ENCODE measurements at places on chromosomes 1 and 21.

DNA sequence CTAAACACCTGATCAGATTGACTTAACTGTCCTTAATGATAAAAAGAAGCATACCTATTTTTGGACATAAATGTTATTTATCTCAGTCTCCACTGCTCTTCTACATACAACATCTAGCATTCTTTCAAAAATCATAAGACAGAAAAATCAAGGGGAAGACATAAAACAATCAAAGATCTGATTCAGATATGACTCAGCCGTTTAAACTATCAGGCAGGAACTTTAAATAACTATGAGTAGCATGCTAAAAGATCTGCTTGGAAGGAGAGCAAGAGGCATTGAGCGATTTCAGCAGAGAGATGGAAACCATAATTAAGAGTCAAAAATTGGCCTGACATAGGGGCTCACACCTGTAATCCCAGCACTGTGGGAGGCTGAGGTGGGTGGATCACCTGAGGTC, 27.2 kb upstream of the SLC22A15 start:
- DNase-seq = no peak

GRCh38 chr1:243503155-243503554, 247.3 kb downstream of the SDCCAG8 start:
- no peak for DNase-seq

DNA sequence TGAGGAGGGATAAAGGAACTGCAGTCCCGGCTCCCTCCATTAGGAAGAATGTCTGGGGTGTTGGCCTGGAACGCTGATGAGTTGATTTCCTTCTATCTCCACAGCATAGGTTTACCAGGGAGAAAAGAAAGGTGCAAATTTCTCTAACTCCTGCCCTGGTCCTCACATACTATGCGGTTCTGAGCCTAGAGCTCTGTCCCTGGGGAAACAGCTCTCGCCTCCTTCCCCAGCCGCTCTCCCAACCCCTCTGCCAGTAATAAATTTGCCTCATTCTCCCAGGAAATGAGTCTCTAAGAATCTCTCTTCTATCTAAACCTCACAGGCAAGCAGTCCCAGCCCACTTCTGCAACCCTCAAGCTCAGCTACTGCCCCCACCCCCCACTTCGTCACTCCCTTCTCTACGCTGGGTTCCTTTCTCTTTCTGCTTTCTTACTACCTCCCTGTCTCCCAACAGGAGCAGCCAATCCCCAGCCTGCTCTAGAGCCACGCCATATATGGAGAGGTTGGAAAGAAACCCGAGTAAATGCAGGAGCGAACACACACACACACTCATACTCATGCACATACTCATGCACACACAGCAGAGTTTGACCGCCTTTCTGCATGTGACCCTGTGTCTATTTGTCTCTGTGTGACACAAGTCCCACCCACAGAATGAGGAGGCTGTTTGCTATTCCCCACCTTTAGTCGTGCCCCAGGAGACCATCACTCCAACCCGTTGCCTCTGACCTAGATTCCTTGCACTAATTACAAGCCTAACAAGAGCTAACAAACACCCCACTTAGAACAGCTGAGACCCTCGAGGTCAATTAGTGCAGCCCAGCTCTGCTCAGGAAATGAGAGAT, 13.4 kb downstream of the PLEKHO1 start:
- DNase-seq = peak; percentile 47

DNA sequence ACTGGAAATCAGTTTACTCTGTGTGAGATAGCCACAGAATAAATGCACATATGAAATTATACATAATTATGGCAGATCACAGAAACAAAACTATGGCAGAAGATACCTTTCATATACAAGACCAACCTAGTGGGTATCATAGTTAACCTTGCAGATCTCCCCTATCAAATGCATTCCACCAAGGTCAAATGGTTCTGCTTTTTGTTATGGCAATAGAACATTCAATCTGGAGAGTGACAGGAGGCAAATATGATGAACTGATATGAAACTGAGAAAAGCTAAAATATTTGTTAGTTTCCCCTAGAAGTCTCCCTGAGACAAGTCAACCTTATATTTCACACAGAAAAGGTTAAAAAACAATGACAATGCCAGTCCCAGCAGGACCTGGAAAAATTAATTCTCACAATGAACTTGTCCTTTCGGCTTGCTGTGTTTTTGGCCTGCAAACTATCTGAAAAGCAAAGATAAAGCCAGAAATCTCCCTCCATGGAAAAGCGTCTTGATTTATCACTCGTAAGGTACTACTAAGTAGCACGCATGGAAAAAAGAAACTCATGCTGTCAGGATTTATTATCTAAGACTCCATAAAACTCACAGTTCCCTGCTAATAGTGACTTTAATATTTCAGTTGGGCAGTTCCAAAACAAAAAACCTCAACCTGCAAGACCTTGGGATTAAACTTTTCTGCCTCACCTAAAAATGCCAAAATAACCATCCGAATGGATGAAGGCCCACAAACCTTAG, 174.3 kb downstream of the TGFBR3 start:
- no peak for DNase-seq

- no peak for DNase-seq
These were observed 40.4 kb downstream of the LIN9 start for GRCh38 chr1:226268421-226269124.

DNA sequence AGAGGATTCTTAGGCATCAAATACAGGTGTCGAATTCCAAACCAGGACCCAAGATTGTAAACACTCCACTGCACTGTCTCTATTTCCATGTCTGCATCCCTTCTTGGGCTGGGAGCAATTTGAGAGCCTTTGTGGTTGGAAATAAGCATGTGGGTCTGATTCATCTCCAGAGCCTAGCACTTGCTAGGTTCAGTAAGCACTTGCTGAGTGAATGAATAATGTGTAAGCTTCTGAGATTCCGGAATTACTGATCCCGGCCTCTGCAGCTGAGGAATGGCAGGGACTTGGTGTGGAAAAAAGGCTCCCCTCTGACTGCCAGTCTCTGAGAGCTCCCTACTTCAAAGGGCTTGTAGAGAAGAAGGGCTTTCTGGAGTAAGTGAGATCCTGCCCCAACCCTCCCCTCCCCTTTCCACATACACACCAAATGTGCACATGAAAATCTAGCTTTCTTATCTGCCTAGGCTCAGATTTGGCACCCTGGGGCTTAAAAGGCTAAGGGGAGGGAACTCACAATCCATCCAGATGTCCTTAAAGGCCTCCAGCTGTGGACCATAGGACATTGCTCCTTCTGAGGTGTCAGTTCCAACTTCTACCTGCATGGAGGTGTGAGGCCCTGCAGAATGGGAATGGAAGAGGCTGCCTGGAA, 39.6 kb upstream of the TRABD2B start:
- no peak for DNase-seq

DNA sequence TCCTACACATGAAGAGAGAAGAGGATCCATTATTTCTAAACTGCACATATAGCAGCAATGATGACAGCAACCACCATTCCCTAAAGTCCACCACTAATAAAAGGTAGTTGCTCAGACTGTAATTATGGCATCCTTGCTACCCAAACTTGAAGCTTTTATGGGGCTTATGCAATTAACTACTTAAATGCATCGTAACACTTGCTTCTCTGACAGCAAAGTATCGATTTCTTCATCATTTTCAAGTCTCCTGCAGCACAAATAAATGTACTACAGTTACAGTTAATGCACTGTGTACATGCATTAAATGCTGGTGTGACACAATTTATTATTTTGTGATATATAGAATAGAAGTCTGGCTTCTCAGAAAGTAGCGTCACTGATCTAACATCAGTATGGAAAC, 241.7 kb downstream of the USH2A start:
- no peak for DNase-seq

- DNase-seq = no peak
These were observed 55.0 kb downstream of the MPZL1 start for GRCh38 chr1:167776616-167777268.

DNA sequence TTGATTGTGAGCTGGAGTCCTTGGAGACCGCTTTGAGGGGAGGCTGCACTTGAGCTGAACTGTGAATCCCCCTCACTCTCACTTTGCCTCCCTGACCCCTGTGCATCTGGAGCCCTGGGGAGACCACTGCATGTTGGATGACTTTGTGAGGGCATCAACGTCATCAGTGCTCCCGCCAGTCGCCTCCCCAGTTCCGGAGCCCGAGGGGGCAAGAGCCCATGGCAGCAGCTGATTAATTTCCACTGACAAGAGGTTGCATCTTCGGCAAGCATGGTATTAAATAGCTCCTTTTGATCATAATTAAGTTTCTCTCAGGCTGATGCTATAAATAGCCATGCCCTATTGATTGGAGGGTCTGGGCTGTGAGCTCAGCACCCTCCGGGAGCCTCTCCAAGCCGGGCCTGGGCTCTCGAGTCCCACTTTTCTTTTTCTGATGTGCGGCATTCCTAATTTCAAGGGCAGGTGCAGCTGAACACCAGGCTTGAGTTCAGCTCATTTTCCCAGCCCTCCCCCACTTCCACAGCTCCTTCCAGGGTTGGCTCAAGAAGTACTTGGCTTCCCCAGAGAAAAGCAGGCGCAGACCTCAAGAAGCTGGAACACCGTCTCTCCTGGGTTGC, 33.2 kb downstream of the KCND3 start:
- DNase-seq = no peak

DNA sequence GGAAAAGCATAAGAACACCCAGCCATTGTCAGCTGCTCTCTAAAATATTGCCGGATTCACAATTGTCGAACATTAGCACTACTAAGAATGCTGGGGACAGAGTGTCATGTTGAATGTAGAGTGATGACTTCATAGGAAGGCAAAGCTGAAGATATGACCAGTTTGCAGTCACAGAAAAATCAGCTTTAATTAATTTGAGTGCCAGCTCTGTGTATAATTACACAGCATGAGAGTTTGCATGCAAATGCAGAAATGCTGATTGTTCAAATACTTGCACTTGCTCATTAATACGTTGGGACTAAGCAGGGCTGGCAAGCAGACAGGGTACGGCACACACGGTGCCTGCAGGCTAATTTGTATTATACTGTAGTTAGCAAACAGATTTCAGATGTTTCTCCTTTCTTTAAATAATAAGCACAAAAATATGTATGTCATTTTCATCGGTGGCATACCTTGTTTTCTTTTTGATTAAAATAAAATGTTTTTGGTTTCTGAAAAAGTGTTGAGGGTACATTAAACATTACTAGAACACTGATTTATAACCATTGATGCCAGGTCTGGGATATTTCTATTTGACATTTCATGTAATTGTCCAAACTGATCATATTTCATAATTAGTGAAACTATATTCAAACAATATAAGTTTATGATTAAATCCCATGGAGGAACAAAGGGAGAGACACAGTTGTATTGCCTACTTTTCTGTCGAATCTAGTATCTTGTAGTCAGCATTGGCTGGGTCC, 99.8 kb upstream of the ADGRL2 start:
- no peak for DNase-seq

DNA sequence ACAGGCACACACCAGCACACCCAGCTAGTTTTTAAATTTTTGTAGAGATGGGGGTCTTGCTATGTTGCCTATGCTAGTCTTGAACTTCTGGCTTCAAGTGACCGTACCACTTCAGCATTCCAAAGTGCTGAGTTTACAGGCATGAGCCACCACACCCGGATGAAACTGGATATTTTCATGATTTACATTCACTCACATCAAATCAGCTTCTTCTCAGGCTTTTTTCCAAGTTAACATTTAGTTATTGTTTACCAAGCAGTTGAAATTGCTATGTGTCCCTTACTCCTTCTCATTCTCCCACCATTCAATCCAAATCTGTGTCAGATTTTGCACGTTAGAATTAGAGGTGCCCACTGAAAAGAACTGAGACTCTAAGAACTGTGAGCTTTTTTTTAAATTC, 18.4 kb downstream of the RIT1 start:
- no peak for DNase-seq

DNA sequence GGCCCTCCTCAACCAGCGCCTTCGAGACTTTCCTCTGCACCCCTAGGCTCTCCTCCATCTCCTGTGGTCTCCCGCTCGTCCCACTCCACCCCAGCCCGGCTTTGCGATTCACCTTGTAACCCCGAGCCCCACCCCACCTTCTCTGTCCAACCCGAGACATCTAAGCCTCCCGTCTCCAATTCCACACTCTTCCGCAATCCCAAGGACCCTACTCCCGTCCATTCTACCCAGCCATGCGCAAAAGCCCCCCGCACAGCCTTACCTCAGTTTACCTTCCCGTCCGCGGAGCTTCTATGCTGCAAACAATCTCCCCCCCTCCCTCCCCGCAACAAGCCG, 174 bp downstream of the SH3BP5L start:
- no peak for DNase-seq

DNA sequence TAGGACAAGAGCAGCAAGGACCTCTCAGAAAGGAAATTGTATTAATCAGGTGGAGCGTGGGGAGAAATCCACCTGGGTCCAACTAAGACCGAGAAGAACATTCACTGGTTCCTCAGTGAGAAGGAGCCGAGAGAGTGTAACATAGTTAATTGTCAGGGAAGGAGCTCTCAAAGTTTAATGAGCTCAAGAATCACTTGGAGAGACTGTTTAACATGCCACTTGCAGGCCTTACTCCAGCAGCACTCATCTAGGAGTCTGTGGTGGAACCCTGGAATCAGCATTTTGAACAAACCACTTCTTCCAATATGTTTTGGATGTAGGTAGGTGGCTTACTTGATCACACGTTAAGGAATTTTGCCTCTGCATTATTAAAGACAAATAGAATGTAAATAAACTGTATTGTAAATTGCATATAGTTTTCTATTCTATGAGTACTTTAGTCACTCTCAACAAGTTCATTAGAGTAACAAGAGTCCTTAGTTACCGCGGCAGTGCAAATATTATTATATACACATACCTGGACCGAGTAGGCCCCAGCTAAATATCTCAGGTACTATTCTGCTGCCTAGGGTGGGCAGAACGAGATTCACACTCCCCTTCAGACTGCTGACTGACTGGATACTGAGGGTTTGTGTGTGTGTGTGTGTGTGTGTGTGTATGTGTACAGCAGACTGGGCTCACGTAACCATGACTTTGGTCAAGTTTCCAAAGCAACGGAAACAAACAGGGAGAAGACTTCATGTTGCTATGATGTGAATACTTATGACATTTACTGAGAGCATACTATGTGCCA, 203.2 kb upstream of the USP24 start:
- no peak for DNase-seq

DNA sequence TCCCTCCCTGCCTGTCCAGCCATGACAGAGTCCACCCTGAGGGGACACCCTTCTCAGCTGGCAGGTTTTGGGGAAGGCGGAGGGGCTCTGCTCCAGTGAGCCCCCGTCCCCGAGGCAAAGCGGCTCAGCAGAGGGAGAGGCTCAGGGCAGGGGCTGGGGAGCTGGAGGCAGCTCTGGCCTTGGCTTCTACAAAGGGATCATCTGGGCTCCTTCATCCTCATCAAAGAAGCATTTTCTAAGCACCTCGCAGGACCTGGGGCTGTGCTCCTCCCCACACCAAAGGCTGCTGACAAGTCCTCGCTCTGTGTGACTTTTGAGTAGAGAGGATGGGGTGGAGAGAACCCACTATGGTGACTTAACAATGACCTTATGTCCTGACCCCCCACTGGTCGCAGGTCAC, 21.0 kb upstream of the CLSTN1 start:
- no peak for DNase-seq

GRCh38 chr1:100187912-100188311, 9.9 kb upstream of the LRRC39 start:
- peak; percentile 15 for DNase-seq
